ENCODE measurements at places on chromosomes 2 and 18.

DNA sequence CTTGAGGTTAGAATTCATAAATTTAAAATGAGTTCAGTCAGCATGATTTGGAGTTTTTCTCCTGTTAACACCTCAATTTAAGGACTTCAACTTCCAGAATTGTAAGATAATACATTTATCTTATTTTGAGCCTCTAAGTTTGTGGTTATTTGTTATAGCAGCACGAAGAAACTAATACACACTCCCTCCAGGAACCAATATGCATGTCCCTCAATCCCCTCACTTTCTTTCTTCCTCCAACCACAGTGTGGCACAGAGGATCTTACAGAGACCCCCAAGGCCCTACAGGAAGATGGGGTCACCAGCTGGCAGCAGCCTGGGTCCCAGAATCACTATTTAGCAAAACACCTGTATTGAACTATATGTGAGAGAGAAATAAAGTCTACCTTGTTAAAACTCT lies 242.0 kb downstream of the RAD51AP2 start:
- DNase-seq: no peak

- no peak for DNase-seq
These were observed 927.5 kb downstream of the ERBB4 start for GRCh38 chr2:211611061-211611518.

DNA sequence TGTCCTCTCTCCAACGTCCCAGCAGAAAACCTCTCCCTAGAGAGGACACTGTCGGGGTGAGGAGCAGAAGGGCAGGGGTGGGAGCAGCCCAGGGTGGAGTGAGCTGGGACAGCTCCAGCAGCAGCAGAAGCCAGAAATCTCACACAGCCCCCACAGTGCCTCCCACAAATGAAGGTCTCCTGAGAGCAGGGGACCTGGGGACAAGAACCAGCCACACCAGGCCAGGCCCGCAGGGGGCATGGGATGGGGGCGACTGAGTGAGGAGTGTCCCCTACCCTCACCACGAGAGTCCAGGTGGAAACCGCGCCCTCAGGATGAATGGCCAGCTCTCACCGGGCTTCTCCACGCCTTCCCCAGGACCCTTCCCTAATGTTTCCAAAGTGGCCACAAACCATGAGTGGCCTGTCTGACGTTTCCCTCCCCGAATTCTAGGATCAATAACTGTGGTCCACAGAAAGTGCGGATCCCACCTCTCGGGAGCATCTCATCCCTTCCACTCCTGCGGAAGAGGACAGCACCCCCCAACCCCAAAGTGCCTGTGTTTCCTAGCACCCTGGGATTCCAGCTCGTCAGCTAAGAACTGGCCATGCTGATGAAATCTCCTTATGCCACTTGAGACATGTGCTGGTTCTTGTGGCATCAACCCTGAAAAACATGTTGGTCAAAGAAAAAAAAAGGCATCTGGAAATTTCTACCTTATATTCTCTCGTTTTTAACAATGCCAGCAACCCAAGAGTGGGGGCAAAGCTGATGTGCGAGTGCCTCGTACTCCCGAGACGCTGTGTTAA lies 121.1 kb downstream of the HDAC4 start:
- no peak for DNase-seq

GRCh38 chr2:238450440-238450861 lies 23.7 kb downstream of the ASB1 start:
- DNase-seq: no peak

GRCh38 chr2:7517851-7518250 lies 600.6 kb downstream of the RNF144A start:
- DNase-seq: no peak

DNA sequence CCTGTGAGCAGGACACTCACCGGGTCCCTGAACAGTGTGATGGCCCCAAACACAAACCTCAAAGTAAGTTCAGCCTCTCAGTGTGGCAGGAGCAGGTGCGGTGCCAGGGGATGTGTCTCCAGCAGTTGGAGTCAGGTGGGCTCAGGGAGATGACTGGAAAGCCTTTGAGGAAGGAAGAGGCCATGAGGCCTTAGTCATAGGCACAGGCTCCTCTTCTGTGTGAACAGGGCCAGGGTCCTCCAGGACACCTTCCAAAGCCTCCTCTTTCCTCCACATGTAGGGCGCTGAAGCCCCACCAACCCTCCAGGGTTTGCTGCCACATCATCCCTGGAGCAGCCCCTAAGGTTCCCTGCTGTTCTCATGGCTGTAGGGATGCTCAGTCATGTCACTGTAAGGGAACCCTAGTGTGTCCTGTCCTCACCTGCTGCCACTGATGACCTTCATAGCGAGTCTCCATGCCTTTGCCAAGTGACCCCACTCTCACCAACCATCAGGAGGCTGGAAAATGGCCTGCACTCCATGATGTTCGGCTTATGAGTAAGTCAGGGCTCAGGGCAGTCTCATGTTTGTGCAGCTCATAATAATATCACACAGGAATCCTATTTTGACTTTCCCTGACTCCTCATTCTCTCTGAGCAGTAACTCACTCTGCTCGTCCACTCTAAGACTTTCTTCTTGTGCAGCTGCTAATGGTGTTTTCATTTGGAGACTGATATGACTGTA lies 1152.9 kb downstream of the RPIA start:
- DNase-seq: no peak

DNA sequence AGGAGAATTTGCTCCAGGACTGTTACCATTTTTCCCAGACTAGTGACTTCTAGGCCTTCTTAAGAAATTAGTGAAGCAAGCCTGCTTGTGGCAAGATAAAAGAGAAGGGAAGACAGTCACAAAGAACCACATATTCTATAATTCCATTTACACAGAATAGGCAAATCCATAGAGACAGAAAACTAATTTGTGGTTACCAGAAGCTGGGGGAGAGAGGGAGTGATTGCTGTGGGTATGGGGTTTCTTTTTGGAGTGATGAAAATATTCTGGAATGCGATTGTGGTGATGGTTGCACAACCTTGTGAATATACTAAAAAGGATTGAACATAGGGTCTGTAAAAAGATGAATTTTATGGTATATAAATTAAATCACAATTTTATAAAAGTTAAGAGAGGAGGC lies 37.5 kb upstream of the SIX2 start:
- no peak for DNase-seq

- no peak for DNase-seq
These were observed 202.4 kb downstream of the FHOD3 start for GRCh38 chr18:36499938-36500337.

- DNase-seq: no peak
These were observed 3.4 kb downstream of the COLEC11 start for GRCh38 chr2:3598197-3598910.

GRCh38 chr2:70946832-70947442 lies 11.2 kb downstream of the ATP6V1B1 start:
- peak; percentile 36 for DNase-seq

DNA sequence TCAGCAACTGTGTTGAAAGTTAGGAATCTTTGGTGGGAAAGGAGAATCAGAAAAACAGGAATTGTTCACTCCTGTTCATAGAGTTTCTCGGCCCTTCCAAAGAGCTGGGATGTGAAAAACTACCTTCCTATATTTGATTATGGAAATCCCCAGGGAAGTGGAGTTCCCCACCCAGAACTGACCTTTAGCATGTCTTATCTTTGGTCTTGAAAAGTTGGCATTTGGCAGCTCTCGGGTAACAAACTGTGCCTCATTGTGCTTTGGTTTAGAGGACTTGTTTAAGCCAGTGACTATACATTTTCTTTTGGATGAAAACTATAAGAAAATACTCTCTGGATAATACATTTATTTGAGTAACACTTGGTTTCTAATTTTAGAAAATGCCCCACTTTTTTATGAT lies 51.3 kb upstream of the CERS6 start:
- no peak for DNase-seq
